Stimulated activated CD8-positive, alpha-beta memory T cell treated with anti-CD3 and anti-CD28 coated beads, Interleukin-4, amount 100 ng/mL, for 48 hours (primary cell): ENCODE measurements at places on chromosomes 12 and 14.
A peak's percentile ranks its signal among the peaks of the same experiment; 100 is the strongest.

GRCh38 chr12:2819810-2820209 lies 7.3 kb downstream of the ITFG2 start:
- DNase-seq = no peak

DNA sequence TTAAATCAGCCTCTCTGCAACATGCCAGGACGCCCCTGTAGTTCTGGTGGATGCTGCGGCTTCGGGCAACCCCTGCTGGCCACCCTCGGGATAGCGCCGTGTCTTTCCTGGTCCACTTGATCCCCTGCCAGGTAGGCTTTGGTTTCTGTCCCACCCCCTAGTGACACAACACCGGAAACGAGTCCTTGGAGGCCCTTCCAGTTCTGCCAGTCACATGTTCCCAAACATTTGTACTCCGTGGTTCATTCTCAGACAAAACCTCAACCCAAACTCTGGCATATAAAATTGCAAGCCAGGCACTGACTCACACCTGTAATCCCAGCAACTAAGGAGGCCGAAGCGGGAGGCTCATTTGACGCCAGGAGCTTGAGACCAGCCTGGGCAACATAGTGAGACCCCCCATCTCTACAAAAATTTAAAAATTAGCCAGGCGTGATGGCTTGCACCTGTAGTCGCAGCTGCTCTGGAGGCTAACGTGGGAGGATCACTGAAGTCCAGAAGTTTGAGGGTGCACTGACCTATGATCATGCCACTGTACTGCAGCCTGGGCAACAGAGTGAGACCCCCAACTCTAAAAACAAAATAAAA lies 37.0 kb downstream of the RASAL1 start:
- peak; percentile 88 for DNase-seq

- no peak for DNase-seq
Measured at GRCh38 chr12:87924149-87924548, 105.1 kb downstream of the C12orf50 start.

GRCh38 chr14:91554535-91555332 lies 44.6 kb upstream of the PPP4R3A start:
- DNase-seq = no peak

DNA sequence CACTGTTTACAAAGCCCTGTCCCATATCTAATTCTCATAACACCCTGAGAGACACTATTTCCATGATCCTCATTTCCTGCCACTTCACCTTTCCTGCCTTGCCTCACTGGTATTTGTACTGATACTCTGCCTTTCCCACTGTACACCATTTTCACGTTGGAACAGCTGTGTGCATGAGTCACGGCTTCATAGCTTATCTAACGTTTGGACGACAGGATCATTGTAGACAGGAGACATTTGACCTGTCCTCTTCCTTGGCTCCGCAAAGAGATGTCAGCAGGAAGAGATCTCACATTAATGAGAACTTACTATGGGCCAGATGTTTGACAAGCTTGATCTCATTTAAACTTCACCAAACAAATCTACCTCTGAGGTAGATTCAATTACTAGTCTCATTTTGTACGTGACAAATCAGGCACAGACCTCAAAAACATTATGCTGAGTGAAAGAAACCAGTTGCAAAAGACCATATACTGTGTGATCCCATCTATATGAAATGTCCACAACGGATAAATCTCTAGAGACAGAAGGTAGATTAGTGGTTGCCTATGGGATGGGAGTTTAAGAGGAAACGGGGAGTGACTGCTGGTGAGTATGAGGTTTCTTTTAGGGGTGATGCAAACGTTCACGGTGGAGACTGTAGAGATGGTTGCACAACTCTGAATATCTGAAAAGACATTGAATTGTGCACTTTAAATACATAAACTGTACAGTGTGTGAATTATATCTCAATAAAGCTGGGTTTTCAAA lies 71.2 kb downstream of the KCNK13 start:
- no peak for DNase-seq

DNA sequence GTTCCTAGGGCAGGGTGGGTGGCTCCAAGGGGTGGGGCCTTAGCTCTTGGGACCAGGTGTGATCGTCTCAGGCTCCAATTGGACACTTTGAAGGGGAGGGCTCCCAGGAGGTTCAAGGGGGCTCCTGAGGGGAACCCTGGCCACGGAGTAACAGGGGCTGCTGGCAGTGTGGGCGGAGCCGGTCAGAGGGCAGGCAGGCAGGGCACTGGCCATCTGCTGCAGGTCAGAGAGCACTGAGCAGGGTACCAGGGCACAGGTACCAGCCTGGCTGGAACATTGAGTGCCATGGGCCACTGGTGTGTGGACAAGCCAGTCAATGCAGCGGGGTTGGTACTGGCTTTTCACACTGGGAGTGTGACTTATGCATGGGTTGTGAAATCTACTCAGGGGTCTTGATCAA lies 32.2 kb downstream of the SYNE3 start:
- DNase-seq = no peak

DNA sequence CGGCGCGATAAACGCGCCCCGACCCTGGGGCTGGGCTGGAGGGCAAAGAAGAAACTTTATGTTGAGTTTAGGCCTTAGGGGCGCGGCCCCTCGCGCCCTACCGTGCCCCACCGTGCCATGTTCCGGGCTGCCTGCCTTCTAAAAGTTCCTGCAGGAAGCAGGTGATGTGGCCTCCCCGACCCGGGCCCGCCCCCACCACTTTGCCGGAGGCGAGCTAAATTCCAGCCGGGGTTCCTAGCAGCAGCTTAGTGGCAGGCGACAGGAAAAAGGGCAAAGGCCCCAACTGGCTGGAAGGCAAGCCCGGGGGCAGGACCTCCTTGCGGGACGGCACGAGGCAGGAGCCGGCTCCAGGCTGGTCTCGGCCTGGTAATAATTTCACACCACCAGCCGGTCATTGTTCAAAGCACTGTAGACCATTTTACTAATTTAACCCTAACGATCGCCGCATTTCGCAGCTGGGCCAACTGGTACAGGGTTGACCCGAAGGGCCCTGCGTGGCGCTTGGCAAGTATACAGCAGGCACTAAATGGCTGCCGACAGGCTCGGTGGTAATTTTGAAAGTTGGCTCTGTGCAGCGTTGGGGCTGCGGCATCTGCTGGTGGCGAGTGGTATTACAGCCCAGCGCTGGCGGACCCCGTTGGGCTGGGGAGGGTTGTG lies 895 bp upstream of the CCDC88C start:
- peak; percentile 94 for DNase-seq

DNA sequence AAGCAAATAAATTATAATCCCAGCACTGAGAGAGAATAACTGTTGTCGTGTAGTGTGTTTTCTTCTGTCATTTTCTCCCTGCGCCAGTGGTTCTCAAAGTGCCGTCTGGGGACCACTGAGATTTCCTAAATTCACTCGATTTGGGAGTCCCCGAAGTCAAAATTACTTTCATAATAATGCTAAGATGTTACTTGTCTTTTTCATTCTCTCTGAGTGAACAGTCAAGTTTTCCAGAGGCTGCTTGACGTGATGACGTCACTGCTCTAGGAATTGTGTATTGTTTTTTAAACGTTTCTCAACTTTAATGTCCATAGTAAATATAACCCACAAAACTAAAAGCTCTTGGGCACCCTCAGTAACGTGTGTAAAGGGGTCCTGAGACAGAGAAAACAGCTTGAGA lies 796 bp upstream of the POP5 start:
- no peak for DNase-seq

GRCh38 chr14:39446131-39446744 lies 14.0 kb upstream of the FBXO33 start:
- DNase-seq = no peak

- DNase-seq = no peak
Measured at GRCh38 chr12:40203060-40203430, 21.8 kb upstream of the LRRK2 start.

DNA sequence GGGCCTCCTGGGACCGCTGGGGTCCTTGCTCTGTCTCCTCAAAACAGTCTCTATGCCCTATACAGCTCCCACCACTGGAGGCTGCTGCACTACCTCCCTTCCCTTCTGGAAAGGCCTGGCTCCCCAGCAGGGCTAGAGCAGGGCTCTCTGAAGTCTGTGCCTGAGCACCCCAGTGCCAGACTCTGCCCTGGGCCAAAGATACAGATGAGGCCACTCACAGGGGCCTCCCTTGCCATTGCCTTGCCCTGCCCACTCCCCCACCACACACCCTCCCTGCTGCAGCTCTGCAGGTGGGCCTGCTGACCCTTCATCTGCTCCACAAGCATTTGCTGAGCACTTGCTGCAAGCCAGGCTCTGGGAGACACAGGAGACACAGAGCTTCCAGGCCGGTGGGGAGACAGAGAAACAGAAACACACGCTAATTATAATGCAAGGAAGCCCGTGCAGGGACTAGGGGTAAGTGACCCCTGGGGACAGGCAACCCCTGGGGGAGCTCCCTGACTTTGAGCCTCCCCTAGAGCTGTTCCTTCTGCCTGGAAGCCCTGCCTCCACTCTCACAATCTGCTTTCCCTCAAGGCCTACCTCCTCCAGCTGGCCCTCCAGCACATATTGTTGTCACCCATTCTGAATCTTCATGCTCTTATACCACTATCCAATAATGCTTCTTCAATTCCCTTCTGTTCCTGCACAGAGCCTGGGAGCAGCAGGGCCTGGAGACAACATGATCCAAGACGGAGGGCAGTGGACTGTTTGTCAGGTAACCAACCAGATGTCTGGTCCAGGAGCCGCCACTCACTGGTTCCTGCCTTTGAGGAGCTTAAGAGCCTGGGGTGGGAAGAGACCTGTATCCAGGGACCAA lies 32.6 kb upstream of the PNMA1 start:
- DNase-seq = no peak

- no peak for DNase-seq
Measured at GRCh38 chr12:19529951-19530636, 90.8 kb downstream of the AEBP2 start.

- no peak for DNase-seq
Measured at GRCh38 chr12:89879766-89880165, 171.1 kb upstream of the ATP2B1 start.

GRCh38 chr12:6073426-6073825 lies 51.0 kb downstream of the VWF start:
- DNase-seq = no peak

DNA sequence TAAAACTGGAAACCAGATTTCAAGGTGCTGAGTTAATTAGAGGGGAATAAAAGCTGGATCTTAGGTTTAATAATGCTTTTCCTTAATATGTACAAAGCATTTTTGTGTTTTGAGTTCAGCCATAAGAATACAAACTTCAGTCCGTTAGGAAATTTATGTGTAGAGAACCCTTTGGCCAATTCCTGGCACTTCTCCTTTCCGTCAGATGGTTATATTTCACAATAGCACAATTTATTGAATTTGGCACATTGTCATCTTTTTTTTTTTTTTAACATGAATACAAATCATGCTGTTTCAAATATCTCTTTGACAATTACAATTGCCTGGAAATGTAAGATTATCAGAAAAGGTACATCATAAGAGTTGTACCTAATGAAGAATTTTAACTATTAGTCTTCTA lies 56.2 kb upstream of the DDHD1 start:
- DNase-seq = no peak

DNA sequence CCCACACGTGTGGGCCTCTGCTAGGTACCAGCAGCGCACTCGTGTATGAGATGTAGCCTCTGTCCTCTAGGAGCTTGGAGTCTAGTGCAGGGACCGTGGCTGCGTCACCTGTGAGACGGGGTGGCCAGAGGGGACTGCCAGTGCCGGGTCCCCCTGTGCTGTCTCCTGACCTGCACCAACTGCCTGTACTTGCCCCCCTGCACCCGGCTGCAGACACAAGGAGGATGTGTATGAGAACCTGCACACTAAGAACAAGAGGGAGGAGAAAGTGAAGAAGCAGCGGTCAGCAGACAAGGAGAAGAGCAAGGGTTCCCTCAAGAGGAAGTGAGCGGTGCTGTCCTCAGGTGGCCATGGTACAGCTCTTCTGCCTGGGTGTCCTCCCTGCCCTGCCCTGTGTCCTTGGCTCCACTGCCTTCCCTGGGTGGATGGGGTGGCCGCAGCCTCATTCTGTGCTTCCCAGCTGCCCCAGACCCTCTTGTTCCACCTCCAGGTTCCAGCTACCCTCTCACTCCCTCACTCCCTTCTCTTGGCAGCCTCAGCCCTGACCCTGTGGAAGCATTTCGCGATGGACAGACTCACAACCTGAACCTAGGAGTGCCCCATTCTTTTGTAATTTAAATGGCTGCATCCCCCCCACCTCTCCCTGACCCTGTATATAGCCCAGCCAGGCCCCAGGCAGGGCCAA lies 9.6 kb downstream of the PTPN6 start:
- DNase-seq = peak; percentile 54

DNA sequence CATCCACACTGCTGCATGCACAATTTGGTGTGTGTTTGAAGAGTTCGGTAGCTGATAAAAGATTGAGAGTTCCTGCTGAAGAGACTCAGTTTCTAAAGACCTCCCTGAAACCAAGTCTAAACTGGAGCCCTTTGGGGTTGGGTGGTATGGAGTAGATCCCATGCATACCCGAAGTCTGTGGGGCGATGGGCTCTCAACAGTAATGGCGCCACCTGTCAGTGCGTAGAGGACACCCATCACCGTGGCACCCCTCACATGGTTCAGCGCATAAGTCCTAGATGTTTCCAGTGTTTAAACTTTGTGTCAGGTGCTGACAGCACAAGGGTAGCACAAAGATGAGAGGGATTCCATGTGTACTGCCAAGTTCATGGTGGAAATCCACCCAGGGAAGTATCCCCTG lies 85.9 kb downstream of the ESR2 start:
- no peak for DNase-seq

DNA sequence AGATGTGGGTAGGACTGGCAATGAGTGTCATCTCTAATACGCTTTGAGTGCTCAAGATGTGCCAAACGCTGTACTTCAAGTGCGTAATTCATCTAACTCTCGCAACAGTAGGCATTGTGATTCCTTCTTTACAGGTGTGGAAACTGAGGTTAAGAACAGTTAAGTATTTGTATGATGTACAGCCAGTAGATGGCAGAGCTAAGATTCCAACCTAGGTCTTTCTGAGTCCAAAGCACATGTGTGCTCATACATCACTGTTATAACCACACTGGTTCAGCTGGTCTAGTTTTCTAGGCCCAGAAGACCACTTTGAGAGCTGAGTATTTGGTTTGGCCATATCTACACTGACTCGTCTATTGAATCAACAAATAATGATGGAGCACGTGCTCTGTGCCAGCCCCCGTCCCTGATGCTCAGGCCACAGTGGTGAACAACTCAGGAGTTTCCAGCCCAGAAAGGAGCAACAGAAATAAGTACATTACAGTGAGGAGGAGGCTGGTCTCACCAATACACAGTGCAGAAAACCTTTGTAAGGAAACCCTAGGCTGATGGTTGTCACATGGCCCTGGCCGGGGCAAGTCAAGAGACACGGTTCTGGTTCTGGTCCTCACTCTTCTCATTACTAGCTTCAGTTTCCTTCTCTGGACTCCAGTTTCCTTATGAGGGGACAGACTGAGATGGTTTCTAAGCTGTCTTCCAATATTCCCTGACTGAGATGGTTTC lies 69.3 kb upstream of the SCN8A start:
- no peak for DNase-seq
